ENCODE measurements at places on chromosomes 7 and 10. TPM values are rescaled to one million over a fixed set of nuclear protein-coding genes. Genes with fewer than 3 reads are reported as not detected.

DNA sequence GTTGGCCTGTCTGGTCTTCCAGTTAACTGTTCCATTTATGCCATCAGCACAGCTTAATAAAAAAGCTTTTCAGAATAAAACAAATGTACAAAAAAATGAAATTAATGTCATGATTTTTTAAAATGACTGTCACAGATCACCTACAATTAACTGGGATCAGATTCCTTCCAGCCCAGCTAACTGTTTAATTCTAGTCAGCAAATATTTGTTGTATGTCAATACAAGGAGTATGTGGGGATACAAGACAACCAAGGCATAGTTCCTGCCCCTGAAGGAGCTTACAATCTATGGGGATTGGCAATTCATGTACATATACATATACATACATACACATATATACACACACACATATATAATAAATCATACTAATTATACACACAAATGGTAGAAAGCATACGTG, 16.5 kb downstream of the SGCE start:
- no peak for DNase-seq

DNA sequence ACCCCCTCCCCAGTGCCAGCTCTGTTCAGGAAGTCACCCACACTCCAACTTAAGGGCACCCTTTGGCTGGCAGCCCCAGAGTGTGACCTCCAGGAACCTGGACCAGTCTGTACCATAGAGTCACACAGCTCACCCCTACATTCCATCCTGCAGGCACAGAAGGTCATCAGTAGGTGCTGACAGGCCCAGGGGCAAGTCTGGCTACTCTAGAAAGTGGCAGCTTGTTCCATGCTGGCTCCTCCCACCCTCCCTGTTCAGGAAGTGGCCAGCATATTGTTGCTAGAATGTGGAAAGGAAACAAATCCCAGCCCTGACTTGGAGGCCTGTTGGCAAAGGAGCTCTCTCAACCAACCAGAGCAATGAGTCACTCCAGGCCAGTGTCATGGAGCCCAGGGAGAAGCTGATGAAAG, 3.2 kb upstream of the NCOA4 start:
- peak; percentile 61 for DNase-seq

GRCh38 chr7:24578052-24578451, 4.8 kb downstream of the PALS2 start:
- DNase-seq: no peak

The PLAC9 gene
- 66.2 TPM for total RNA-seq

DNA sequence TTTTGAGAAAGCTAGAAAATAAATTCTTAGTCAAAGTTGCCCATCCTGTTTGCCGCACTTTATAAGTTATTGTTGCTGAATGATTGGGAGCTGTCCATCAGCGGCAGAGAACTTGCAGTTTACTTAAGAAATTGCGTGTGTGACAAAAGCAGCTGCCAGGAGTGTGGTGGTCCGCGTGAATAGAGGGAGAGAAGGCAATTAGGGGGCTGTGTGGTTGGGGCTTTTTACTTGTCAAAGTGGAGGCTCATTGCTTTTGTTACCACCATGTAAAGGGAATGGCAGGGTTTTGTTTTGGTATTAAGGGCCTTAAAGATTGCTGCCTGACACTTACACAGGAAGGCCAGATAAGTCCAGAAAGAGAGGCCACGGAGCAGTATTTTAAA, 177.8 kb downstream of the TCF7L2 start:
- DNase-seq: no peak

GRCh38 chr10:17126327-17126726, 3.3 kb downstream of the CUBN start:
- DNase-seq: no peak

The CYP3A4 gene
- total RNA-seq: 0.64 TPM

The AGFG2 gene
- 18.7 TPM for total RNA-seq

GRCh38 chr7:95320651-95321050, 3.7 kb downstream of the PON1 start:
- no peak for DNase-seq

- no peak for DNase-seq
Measured at GRCh38 chr10:114761205-114762193, 60.1 kb upstream of the FHIP2A start.

- no peak for DNase-seq
Measured at GRCh38 chr7:65927489-65928448, 54.2 kb downstream of the GUSB start.
